Tibial nerve (tissue), 4 donors: ENCODE measurements at places on chromosomes 2 and 18. TPM values are rescaled to one million over a fixed set of nuclear protein-coding genes. Genes with fewer than 3 reads are reported as not detected.
A peak's percentile ranks its signal among the peaks of the same experiment; 100 is the strongest.

DNA sequence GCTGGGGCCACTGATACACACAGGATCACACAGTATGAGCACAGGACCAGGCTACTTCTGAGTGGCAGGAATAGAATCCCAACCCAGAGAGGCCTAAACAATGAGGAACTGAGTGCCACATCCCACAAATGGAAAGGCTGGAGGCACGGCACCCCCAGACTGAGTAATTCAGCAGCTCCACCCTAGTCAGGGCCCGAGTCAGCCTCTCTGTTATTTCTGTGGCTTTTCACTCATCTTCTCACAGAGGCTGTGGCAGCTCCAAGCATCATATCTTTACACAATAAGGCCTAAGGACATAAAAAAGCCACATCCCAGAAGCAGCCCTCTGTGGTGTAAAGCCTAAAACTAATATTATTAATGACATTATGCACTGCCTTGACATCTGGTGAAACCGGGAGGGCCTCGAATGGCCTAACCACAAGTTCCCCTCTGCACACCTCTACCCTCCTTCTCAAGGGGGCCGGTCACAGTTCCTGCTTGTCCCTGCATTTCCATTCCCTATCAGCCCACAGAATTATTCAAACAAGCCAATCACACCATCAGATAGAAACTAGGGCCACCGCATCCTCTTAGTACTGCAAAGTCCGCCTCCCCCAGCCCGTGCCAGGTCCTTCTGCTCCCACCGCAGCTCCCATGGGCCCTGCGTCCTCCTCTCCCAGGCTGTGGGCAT is 12.5 kb upstream of the MAL start:
- H3K27me3 ChIP-seq: no peaks in the 10 kb centered on the region
- H3K4me1 ChIP-seq: no peaks in the 10 kb centered on the region
- no peak for DNase-seq

DNA sequence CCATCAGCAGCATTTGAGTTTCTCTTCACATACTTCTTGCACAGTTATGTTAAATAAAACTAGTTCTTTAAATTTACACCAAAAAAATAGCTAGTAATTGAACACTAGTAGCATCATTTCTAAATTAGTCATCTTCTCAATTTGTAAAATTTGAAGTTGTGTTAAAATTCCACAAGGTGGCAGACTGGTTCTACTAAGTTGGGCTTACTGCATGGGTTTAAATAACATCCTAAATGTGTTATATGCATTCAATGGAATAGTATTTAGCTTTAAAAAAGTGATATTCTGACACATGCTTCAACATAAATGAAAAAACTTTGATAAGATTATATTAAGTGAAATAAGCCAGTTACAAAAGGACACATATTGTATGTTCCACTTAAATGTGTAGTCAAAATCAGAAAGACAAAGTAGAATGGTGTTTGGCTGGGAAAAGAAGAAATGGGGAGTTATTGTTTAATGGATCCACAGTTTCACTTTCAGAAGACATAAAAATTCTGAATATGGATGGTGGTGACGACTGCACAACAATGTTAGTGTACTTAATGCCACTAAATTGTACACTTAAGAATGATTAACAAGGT is 28.7 kb upstream of the RPRD1A start:
- H3K4me3 ChIP-seq: no peak overlapping the region
- no peak for DNase-seq
- no peak overlapping the region for H3K27ac ChIP-seq
- no peaks in the 10 kb centered on the region for H3K27me3 ChIP-seq
- H3K36me3 ChIP-seq: no peaks in the 10 kb centered on the region

DNA sequence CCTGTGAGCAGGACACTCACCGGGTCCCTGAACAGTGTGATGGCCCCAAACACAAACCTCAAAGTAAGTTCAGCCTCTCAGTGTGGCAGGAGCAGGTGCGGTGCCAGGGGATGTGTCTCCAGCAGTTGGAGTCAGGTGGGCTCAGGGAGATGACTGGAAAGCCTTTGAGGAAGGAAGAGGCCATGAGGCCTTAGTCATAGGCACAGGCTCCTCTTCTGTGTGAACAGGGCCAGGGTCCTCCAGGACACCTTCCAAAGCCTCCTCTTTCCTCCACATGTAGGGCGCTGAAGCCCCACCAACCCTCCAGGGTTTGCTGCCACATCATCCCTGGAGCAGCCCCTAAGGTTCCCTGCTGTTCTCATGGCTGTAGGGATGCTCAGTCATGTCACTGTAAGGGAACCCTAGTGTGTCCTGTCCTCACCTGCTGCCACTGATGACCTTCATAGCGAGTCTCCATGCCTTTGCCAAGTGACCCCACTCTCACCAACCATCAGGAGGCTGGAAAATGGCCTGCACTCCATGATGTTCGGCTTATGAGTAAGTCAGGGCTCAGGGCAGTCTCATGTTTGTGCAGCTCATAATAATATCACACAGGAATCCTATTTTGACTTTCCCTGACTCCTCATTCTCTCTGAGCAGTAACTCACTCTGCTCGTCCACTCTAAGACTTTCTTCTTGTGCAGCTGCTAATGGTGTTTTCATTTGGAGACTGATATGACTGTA is 1152.9 kb downstream of the RPIA start:
- no peaks in the 10 kb centered on the region for H3K4me1 ChIP-seq
- H3K27me3 ChIP-seq: no peaks in the 10 kb centered on the region
- no peak overlapping the region for H3K27ac ChIP-seq
- H3K4me3 ChIP-seq: no peak overlapping the region
- no peak for DNase-seq

DNA sequence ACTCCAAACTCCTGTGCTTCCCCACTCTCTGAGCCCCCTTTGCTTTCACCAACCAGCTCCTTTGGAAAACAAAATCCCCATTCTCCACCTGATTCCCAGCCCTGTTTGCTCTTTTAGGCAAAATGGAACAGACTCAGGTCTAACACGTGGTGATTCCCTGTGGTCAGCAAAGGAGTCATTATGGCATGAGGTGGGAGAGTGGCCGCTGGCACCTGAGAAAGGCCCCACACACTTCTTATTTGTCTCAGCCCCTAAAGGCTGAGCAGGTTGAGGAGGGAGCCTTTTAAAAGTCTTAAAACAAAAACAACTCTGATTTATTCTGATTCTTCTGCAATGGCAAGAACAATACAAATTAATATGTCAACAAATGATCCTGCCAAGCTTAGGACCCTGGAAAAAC is 401.2 kb downstream of the TNS1 start:
- no peaks in the 10 kb centered on the region for H3K36me3 ChIP-seq
- no peak for DNase-seq
- peaks cover 7% of the 10 kb centered on the region for H3K4me1 ChIP-seq
- H3K27ac ChIP-seq: no peak overlapping the region
- no peak overlapping the region for H3K4me3 ChIP-seq
- H3K27me3 ChIP-seq: no peaks in the 10 kb centered on the region

DNA sequence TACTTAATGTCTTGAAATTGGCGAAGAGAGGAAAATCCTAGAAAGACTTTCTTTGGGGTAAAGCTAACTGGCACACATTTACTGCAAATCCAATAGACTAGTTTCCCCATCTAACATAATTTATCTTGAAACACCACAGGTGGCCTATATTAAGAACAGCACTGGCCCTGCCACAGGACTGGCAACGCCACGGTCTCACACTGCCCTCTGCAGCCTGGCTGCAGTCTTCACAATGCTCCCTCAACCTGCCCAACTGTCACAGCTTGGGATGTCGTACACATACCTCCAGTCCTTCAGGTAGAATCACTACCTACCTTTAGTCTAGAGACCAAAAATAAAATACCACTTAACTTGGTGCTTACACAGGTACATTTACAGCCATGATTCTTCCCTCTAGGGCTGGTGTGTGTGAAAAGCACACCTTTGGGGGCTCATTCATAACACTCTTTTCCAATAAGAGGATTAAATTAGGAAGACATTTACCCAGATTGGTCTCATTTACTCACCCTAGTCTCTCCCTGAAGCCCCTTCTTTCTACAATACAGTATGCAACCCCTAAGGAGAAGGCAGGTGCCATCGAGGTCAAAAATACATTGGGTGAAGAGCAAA is 222.2 kb downstream of the C1D start:
- no peaks in the 10 kb centered on the region for H3K36me3 ChIP-seq
- H3K4me1 ChIP-seq: no peaks in the 10 kb centered on the region
- H3K27ac ChIP-seq: no peak overlapping the region
- DNase-seq: no peak

DNA sequence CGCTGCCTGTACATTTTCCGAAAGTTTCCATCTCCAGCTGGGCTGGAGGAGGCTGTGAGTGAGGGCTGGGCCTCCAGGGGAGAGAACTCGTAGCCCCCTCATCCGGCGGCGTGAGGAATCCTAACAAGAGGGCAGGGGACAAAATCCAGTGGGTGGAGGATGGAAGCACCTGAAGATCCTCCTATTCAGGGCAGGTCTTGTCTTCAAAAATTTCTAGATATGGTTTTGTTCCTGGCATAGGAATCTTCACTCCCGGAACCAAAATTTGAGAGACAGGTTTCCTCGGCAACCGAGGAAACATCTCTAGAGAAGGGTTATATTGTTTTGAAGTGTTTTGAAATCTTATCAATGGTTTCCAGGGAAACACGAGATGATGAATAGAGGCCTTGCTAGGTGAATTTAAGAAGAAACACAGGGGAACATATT is 136.7 kb downstream of the SH3BP4 start:
- no peaks in the 10 kb centered on the region for H3K27me3 ChIP-seq
- no peak overlapping the region for H3K4me3 ChIP-seq
- peaks cover 18% of the 10 kb centered on the region for H3K4me1 ChIP-seq
- H3K27ac ChIP-seq: no peak overlapping the region
- H3K36me3 ChIP-seq: no peaks in the 10 kb centered on the region

GRCh38 chr2:19106376-19106775 is 252.0 kb downstream of the OSR1 start:
- H3K36me3 ChIP-seq: no peaks in the 10 kb centered on the region
- no peaks in the 10 kb centered on the region for H3K4me1 ChIP-seq
- no peak overlapping the region for H3K4me3 ChIP-seq
- no peaks in the 10 kb centered on the region for H3K27me3 ChIP-seq

DNA sequence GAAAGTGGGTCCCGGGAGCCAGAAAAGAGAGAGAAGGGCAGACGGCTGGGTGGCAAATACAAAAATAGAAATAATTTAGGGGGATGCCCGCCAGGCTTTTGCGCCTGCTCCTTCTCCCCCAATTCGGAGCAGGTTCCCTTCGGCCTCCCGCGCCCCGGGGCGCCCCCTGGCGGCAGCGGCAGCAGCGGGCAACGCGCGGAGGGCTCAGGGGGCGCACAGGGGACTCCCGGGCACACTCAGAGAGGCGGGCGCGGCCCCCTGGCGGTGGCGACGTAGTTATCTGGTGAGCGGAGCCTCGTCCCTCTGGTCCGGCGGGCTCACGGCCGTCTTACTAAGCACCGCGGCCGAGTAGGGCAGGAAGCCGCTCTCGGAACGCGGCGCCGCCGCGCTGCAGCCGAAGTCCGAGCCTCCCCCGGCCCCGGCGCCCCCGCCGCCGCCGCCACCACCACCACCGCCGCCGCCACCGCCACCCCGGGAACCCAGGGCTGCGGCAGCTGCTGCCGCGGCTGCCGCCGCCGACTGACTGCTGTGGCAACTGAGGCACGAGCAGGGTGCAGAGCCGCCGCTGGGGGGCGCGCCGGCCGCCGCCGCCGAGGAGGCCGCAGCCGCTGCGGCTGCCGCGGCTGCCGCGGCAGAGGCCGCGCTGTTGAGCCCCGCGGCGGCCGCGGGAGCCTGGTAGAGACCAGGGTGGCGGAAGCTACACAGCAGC is 3.8 kb downstream of the EVX2 start:
- no peak for DNase-seq
- H3K36me3 ChIP-seq: no peaks in the 10 kb centered on the region
- peaks cover 28% of the 10 kb centered on the region for H3K27me3 ChIP-seq
- H3K4me3 ChIP-seq: peak overlapping the region; percentile 21
- no peaks in the 10 kb centered on the region for H3K4me1 ChIP-seq

DNA sequence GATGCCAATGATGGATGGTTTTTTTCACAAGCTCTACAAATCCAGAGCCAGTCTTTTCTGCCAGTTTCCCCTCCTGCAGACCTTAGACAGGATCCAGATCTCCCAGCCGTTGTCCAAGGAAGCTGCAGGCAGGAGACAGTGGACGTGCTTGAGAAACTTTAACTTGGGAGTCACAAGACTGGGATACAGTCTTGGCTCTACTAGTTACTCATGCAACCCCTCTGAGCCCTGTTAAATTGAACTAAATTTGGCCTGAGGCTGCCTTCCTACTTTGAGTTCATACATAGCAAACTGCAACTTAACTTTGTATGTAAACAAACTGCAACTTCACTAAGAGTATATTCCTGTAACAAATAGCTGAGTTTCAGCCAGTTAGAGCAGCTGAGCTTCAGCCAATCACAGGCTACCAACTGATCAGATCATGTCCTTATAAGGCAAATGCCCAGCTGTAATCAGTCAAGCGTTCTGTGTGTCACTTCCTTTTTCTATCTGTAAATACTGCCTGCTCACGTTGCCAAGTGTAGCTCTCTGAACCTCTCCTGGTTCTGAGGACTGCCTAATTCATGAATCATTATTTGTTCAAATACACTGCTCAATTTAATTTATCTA is 140.9 kb downstream of the CAPN13 start:
- no peaks in the 10 kb centered on the region for H3K4me1 ChIP-seq
- H3K27me3 ChIP-seq: no peaks in the 10 kb centered on the region
- DNase-seq: no peak
- no peak overlapping the region for H3K27ac ChIP-seq

MLPH gene
- 64.2 TPM for total RNA-seq

FER1L5 gene
- not detected for total RNA-seq

DNA sequence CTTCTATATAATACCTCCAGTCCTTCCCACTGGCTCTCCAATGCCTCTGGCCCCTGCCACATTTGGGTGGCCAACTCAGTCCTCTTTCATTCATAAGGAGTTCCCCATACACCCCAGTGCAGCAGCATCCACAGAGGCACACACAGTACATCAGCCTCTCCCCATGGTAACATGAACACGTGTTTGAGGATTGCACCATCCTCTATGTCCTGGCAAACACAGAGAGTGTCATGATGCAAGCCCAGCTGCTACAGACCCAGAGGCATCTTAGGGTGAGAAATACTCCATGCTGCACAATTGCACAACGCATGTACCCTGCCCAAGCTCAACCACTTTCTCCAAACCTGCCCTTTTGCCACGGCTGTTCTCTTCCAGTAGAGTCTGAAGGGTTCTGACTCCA is 11.5 kb downstream of the IGFBP5 start:
- peaks cover 36% of the 10 kb centered on the region for H3K4me1 ChIP-seq
- H3K27ac ChIP-seq: peak overlapping the region; percentile 78
- peak; percentile 86 for DNase-seq
- H3K27me3 ChIP-seq: no peaks in the 10 kb centered on the region
- no peak overlapping the region for H3K4me3 ChIP-seq
- no peaks in the 10 kb centered on the region for H3K36me3 ChIP-seq

SIX3 gene
- total RNA-seq: not detected

GRCh38 chr18:44358402-44358801 is 322.3 kb upstream of the SETBP1 start:
- no peaks in the 10 kb centered on the region for H3K27me3 ChIP-seq
- H3K4me1 ChIP-seq: no peaks in the 10 kb centered on the region
- H3K4me3 ChIP-seq: no peak overlapping the region
- DNase-seq: no peak
- H3K36me3 ChIP-seq: no peaks in the 10 kb centered on the region
- no peak overlapping the region for H3K27ac ChIP-seq
